ENCODE measurements at places on chromosomes 12 and 14.

DNA sequence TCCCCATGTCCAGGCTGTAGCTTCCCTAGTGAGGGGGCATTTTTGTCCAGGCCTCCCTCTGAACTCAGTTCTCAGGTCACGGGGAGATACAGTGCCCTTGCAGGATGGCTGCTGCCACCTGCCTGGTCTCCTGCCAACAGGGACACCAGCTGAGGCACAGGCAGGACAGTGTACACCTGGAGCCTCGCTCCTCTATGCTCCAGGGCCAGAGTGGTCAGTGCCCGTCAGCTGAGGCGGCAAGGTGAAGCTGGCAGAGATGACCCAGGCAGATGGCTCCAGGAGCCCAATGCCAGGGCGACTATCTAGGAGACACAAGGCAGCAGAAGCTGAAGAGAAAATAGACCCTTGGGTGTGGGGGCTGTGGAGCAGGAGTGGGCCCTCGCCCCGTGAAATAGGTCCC, 12.6 kb downstream of the TUBA1C start:
- no peak for DNase-seq

- DNase-seq = no peak
Measured at GRCh38 chr14:64806862-64807495, 72.7 kb downstream of the SPTB start.

DNA sequence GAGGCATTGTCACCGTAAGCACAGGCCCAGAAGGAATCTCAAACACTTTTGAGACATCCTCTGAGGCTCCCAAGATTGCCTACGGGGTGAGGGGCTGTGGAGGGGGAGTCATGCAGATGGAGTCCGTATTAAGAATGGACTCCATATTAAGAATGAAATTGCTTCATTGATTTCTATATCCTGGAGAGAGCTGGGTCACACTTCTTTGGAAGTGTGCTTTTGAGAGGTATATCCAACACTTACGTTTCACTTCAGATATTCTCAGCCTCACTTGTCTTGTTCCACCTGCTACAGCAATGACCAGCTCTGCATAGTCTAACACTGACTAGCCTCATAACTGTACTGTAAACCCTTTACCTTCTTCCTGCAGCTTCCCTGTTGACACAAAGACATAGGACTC, 62.6 kb upstream of the ARHGAP5 start:
- no peak for DNase-seq

DNA sequence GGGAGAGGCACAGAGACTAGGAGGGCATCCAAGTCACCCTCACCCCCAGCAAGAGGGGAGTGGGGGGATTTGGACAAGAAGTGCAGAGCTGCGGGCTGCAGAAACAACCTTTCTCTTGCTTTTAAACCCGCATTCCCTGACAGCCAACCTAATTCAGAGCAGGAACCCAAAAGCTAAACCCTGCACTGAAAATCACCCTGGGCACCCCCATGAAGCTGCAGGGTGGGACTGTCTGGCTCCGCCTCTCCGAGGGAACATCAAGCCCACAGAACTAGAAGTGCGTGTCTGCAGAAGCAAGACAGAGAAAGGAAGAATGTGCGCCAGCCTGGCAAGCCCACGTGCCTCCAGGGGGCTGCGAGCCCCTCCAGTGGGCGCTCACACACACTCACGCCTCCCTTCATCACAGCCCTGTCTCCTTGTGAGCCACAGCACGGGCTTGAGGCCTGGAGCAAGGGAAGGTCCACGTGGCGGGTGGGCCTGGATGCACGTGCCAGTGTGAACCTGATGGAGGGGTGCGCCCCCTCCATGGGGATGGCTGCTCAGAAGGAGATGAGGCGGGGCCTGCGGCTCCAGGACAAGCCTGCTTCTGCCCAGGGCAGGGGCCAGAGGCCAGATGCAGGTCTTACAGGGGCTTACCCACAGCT, 27.8 kb upstream of the PNMA1 start:
- peak; percentile 79 for DNase-seq

- no peak for DNase-seq
Measured at GRCh38 chr12:131056626-131057025, 102.9 kb downstream of the ADGRD1 start.

GRCh38 chr12:7123806-7124522, 4.7 kb downstream of the RBP5 start:
- no peak for DNase-seq

DNA sequence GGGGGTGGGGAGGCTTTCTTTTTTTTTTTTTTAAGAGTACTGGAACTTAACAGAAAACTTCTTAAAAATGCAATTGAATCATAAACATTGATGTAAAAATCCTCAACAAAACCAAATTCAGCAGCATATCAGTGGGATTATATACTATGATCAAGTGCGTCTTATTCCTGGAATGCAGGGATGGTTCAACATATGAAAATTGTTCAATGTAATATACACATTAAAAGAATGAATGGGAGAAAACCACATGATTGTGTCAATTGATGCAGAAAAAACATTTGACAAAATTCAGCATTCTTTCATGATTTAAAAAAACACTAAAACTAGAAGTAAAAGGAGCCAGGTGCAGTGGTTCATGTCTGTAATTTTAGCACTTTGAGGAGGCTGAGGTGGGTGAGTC, 41.2 kb upstream of the CCT2 start:
- no peak for DNase-seq

DNA sequence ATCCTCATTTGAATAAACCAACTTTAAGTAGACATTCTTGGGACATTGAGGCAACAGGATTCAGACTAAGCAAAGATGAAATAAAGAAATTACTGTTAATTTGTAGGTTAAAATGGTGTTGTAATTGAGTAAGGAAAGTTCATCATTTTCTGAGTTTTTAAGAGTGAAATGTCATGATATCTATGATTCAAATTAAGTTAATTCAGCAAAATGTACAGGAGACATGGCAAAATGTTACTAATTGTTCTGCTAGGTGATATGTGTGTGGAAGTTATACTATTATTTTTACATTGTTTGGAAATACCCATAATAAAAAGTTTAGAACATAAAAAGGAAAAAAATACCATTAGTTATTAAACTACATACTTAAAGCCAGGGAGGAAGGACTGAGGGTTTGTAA, 55.0 kb upstream of the EGLN3 start:
- DNase-seq = no peak

DNA sequence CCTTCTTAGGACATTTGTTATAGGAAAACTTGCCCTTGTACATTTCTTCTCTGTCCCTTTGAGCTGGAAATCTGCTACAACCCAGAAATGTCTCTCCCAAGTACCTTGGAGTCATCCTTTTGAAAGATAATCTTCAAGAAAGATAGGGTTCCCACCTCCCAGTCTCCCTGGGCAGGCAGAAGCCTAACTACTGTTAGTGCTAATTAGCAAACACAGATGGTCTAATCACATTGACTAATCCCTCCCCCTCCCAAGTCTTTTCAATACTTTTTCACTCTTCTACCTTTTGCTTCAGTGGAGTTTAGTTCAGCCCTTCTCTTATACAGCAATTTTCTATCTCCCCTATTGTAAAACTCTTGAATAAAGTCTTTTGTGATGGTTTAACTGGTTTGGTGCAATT, 129.8 kb upstream of the PPFIA2 start:
- DNase-seq = no peak

GRCh38 chr14:100012478-100013327, 52.5 kb upstream of the EVL start:
- peak; percentile 57 for DNase-seq

- DNase-seq = no peak
Measured at GRCh38 chr12:88334271-88334670, 192.2 kb downstream of the TMTC3 start.

DNA sequence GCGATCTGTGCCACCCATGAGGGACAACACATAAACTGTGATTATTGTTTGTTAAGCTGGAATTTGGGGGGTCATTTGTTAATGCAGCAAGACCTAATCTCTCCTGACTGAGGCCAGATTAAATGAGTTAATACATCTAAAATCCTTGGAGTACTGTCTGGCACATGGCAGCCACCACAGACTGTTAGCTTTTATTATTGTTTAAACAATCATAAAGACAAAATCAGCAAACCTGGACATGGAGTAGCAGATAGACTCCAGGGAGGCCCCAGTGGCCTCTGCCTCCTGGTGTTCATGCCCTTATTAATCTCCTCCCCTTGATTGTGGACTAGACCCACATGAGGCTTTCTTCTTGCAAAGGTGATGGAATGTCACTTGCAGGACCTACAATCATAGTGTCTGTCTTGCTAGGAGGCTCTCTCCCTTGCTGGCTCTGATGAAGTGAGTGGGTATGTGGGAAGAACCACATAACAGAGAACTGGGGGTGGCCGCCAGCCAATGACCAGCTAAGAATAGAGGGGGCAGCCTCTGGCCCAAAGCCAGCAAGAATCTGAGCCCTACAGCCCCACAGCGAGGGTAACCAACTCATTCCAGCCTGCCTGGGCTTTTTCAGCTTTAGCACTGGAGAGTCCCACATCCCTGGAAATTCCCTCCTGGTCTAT, 142.0 kb downstream of the SCARB1 start:
- no peak for DNase-seq

DNA sequence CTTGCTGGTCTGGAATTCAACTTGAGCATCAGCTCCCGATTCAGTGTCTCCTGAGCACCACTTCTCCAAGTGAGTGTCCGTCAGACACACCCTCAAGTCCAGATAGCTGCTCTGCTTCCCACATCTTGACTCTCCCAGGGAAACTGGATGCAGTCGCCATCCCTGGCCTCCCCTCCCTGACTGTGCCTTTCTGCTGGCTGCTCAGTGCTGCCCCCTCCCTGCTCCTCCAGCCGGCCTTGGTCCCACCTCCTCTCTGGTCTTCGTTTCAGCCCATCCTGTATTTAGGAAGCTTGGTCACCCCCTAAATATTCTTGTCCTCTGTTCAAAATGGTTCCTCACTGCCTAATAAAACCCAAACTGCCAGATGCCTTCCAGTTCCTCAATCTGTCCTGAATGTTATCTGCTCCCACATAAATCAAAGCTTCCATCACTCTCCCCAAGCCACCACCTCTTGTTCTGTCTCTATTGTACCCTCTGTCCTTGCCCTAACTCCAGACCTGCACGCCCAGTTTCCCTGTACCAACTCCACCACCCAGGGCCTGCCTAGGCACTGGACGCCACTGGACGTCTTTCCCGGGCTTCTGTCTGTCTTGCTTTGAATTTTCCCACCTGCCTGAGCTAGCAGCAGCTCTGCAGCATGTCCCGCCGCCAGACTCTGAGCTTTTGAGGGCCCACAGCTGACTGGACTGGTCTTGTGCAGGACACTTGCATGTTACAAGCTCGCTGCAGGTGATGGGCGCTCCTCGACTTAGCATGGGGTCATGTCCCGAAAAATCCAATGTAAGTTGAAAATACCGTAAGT, 33.8 kb downstream of the CCDC92 start:
- peak; percentile 13 for DNase-seq

- DNase-seq = no peak
Measured at GRCh38 chr14:23351681-23352505, 794 bp downstream of the SLC22A17 start.

- DNase-seq = no peak
Measured at GRCh38 chr12:92398565-92399309, 253.1 kb upstream of the BTG1 start.

DNA sequence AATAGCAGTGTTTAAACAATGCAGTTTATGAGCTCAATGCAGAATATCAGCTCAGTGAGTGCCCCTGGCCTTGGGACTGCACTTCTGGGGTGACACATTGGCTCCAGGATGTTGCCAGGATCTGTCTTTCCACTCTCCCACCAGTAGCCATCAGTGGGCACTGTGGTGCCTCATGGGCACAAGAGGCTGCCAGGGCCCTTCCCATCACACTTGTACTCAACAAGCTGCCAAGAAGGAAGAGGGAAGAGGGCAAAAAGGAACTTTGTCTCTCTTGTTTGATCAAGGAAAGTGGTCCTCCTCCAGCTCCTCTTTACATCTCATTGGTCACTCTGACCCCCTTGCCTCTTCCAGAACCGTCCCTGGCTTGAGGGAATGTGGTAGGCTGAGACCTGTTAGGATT, 115.9 kb downstream of the AACS start:
- no peak for DNase-seq

GRCh38 chr12:113796066-113796827, 169.9 kb downstream of the RBM19 start:
- DNase-seq = no peak

DNA sequence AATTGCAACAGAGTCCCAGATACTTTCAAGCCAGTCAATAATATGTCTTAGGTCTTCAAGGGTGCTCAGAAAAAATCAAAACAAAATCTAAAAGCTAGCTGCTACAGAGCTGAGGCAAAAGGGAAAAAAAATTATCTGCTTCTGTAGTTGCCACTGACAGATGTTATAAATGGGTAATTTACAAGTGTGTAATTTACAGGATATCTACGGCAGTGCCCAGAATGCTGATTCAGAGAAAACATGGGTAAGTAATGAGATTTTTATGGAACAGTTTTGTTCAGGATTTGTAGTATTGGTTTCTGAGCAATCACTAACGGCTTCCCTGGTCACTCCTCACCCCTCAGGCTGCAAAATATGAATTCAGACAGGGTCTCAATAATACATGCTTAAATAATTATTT, 234.1 kb downstream of the GALC start:
- DNase-seq = no peak

DNA sequence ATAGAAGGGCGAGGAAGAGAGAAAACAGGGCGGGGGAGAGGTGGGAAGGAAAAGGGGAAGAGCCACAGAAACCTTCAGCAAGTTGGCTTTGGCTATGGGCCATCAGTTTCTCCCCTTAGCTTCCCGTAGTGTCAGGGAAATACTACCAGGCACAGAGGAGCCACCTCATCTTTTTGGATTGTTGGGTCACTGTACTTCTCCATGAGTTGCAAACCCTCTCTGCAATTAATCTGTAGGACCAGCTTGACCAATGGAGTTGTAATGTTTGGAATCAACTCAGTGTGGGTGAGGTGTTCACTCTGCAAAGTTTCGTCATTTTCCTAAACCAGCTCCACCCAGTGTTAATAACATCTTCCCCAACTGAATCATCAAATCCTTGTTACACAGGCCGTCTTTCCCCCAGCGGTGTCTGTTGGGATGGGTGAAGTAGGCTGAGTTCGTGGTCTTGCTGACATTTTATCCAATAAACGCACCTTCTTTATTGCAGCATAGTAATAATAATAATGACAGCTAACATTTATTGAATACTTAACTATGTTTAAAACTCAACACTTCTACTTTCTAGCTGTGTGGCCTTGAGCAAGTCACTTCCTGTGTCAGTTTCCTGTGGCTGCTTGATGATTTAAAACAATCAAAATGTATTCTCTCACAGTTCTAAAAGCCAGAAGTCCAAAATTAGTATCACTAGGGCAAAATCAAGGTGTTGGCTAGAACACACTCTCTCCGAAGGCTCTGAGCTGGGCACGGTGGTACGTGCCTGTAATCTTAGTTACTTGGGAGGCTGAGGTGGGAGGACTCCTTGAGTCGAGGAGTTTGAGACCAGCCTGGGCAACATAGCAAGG, 8.1 kb upstream of the GLTP start:
- DNase-seq = no peak

DNA sequence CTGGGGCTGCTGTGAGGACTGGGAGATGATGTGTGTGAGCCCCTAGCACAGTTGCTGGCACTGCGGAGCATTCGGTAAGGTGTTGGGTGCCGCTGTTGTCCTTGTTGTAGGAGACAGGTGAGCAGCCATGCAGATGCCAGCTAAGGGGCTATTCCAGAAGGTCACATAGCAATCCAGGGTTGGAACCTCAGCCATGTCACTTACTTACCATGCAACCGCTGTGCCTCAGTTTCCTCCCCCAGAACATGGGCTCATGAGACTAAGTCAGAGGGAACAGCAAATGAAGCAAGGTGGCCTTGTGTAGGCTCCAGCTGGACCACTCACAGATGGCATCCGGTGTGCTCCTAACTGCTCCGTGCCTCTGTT, 13.2 kb downstream of the DTX1 start:
- no peak for DNase-seq

Data from DND-41 (cell line).